Foreskin melanocyte (primary cell): ENCODE measurements at places on chromosomes 2 and 18.

DNA sequence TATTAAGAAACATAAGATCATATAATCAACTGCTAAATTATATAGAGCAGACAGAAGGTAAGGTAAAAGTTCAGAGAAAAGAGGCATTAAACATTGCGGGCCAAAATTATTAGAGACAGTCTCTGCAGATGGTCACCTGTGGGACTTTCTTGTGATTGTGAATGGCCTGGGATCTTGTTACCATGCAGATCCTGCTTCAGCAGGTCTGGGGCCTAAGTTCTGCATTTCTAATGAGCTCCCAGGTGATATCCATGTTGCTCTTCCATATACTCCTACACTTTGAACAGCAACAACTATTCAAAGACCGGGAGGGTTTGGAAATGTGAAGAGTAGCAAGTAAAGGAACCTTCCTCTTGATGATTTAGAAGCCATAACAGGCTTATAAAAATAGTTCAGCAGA, 8.5 kb upstream of the ETAA1 start:
- DNase-seq = no peak

- DNase-seq = peak; percentile 53
Observed at GRCh38 chr18:3468833-3469232, 18.9 kb downstream of the TGIF1 start.

- peak; percentile 57 for DNase-seq
Observed at GRCh38 chr2:237731663-237732062, 66.9 kb upstream of the RBM44 start.

- DNase-seq = no peak
Observed at GRCh38 chr2:177796654-177797415, 275.7 kb downstream of the PDE11A start.

- DNase-seq = no peak
Observed at GRCh38 chr2:235623111-235623510, 129.3 kb downstream of the AGAP1 start.

- DNase-seq = no peak
Observed at GRCh38 chr2:235325151-235325550, 168.7 kb upstream of the AGAP1 start.

DNA sequence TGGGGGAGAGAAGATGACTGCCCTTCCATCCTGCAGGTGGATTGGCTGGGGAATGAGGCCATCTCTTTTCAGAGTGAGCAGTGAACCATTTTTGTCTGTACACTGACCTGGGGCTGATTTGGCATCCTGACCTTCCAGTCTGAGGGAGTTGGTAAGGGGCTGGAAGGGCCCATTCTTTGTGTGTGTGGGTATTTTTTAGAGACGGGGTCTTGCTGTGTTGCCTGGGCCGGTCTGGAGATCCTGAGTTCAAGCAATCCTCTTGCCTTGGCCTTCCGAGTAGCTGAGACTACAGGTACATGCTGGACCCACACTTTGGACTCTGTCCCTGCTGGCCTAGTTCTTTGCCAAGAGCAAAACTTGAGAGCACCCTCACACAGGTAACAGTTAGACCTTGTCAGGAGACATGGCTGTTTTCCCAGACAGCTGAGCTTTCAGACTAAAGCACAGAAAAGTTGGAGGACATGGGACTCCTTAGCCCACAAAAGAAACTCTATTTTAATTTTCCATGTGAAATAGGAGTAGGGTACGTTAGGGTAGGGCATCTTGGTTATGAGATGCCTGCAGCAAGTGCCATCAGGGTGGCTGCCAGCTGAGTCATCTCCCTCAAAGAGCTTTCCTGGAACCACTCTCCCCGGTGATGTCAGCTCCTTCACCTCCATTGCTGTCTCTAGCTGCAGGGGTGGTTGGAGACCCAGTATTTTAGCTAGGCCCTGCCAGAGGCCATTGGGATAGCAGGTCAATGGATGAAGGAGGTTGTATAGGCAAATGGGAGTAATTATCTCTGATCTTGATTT, 60.7 kb downstream of the DGKD start:
- no peak for DNase-seq

- no peak for DNase-seq
Observed at GRCh38 chr2:231449503-231450054, 14.7 kb downstream of the NCL start.

- no peak for DNase-seq
Observed at GRCh38 chr2:1743396-1744150, 742 bp downstream of the PXDN start.

DNA sequence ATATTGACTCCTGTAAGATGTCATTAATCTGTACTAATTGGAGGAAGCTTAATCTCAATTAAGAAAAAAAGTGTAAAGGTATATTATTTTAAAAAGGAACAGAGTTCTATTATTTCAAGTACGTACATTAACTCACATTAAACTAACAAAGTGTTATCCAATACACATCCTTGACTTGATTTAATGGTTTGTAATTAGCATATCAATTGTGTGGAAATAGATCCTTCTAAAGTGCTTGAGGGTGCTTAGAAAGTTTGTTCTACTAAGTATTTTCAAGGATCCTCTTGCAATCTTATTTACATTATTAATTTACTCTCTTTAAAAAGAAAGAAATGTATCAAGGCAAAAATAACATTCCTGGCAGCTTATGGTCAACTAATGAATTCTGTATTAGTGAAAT, 720.3 kb downstream of the KCNJ3 start:
- DNase-seq = no peak

DNA sequence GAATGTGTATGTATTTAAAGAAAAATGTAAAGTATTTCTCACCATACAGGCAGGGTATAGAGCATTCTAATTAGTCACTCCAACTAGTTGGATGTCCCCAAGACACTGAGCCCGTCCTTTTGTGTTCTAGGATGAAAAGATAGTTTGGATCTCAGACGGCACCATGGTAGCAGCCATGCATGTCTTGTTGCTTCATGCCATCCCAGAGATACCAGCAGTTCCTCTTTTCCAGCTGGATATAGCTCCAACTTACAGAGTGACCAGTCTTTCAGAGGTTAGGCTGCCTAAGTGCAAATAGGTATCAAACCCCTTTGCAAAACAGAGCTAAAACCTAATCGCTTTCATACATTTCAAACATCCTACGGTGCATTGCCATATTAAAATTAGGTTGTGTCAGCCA, 275.3 kb downstream of the MTX2 start:
- DNase-seq = no peak

- DNase-seq = peak; percentile 24
Observed at GRCh38 chr2:119575439-119575838, 31.2 kb downstream of the CFAP221 start.

DNA sequence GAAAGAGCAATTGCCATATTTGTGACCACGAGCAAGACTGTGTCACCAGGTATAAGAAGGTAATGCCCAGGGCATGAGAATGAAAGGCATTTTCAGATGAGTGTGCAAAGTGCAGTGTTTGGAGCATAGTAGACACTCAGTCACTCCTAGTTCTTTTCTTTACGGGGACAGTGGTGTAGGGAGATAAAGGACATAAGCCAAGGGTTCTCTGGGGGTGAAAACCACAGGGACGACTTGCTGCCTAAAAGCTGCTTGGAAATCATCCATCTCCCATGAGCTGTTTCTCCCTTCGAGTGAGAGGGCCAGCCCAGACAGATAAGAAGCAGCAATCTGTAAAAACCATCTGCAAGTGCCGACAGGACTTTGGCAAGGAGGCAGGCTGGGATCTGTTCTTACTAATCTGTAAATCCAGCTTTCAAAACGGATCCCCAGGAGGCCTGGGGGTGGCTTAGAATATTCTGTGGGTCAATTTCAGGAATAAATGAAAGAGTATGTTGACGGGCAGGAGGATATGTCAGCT, 221.6 kb downstream of the LPIN1 start:
- no peak for DNase-seq

GRCh38 chr2:73821669-73822068, 7.1 kb upstream of the STAMBP start:
- no peak for DNase-seq

DNA sequence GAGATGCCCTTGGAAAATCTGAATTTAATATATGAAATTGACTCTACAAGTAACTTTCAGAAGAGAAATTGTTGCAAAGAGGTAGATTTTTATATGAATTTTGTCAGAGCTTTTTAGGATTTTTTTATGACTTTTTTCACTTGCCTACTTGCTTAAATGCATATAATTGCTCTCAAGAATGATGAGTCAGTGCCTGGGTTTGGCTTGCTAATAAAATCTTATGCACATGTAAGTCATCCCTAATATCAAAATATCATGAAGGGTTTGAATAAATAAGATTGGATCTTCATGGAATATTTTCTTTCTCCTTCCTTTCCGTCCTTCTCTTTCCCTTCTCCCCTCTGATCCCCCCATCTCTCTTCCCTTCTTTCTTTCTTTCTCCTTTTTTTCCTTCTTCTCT, 354.1 kb downstream of the TXNL1 start:
- no peak for DNase-seq

- peak; percentile 83 for DNase-seq
Observed at GRCh38 chr18:23141104-23141999, 6.1 kb downstream of the CABLES1 start.

- peak; percentile 29 for DNase-seq
Observed at GRCh38 chr18:26960911-26961310, 95.4 kb upstream of the AQP4 start.

DNA sequence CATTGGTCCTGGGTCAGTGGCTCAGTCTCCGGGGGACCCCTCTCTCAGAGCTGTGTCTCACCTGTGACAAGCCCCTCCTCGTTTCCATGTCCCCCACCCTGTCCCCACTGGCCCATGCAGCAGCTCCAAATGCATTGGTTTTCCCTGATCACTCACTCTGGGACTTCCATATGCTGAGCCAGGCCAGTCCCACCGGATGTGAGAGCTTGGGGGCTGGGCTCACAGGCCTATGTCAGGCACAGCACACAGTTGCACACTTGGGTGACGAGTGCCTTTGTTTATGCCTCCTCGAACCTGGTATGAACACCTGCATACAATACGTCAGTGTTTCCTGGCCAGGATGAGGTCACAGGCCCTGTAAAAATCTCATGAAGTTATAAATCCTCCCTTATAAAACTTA, 232.5 kb downstream of the TFCP2L1 start:
- DNase-seq = no peak

GRCh38 chr2:236284208-236284607, 20.0 kb upstream of the ASB18 start:
- no peak for DNase-seq

- no peak for DNase-seq
Observed at GRCh38 chr18:12998332-12999060, 7.3 kb downstream of the CEP192 start.

GRCh38 chr2:124804014-124804940, 779.2 kb downstream of the CNTNAP5 start:
- DNase-seq = peak; percentile 20

- no peak for DNase-seq
Observed at GRCh38 chr2:104385743-104386142, 468.2 kb upstream of the POU3F3 start.

DNA sequence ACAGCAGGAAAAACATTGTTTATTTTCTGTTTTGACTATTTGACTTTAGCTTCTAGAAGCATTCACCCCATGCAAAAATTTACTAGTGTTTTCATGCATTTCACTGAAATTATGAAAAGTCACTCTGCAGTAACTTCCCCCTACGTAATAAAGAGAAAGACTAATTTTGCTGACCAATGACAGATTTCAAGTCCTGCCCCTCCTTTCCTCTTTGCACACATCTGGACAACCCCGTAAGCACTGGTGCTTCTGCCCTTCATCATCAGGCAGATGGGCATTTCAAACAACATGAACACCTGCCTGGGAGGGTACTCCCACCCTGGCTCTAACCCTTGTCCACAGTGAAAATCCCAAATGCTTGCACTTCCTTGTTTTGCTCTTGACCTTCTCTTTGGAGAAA, 815.0 kb upstream of the ID2 start:
- DNase-seq = no peak
